ENCODE measurements at places on chromosomes 1 and 21.

DNA sequence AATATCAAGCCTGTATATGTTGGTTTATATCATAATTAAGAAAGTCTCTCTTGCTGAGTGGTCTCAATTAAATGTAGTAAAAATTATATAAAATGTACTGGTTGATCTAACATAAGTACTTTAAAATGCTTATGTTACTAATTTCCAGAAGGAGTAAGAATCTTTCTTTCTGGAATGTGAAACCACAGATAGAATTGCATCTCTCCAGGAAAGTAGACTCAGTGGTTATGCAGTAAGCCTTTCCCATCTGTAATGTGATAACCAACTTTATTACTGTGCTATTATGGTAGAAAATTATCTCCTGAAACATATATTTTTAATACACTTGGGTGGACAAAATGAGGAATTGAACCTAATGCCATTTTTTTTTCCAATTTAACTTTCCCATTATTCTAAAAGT lies 8.9 kb upstream of the RALGPS2 start:
- DNase-seq, result no peak

DNA sequence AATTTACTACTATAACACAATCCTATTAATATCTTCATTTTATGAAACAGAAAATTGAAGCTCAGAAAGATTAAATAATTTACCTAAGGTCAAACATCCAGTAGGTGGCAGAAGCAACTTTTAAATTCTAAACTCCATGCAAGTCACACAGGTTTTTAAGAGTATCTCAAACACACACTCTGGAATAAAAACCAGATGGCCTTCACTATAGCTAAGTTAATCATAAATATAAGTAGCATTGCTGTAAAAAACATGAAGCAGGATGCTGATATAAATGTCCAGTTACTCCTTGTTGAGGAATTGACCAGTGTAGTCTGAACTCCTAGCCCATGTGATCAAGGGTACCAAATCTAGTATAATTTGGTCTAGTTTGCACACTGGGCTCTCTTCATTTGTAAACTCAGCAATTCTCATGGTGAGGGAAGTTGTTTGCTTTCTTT lies 9.4 kb upstream of the FMO3 start:
- DNase-seq, result no peak

DNA sequence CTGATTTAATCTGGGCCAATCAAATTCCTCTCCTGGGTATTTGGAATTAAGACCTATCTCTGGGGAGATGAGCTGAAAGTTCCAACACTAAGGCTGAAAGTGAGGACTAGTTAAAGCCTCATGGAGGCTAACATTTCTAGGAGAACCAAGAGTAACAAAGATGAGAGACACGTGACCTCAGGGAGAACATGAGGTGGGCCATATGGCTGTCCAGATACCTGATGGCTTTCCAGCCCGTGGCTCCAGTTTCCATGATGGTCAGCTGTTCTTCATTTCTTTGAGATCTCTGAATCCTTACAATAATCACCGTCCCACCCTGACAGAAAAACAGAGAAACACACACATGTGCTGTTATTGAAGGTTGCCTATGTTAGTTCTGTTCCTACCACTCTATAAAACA lies 66.1 kb downstream of the LEPR start:
- no peak for DNase-seq

- no peak for DNase-seq
These were observed 61.6 kb downstream of the NFIA start for GRCh38 chr1:61143821-61144424.

- DNase-seq, result no peak
These were observed 430.8 kb downstream of the PLPP3 start for GRCh38 chr1:56148326-56149193.

- no peak for DNase-seq
These were observed 69.8 kb upstream of the RGS18 start for GRCh38 chr1:192088496-192088895.

GRCh38 chr21:15018382-15018781 lies 46.4 kb downstream of the NRIP1 start:
- DNase-seq, result no peak

- no peak for DNase-seq
These were observed 167.8 kb downstream of the PATJ start for GRCh38 chr1:61910035-61910434.

DNA sequence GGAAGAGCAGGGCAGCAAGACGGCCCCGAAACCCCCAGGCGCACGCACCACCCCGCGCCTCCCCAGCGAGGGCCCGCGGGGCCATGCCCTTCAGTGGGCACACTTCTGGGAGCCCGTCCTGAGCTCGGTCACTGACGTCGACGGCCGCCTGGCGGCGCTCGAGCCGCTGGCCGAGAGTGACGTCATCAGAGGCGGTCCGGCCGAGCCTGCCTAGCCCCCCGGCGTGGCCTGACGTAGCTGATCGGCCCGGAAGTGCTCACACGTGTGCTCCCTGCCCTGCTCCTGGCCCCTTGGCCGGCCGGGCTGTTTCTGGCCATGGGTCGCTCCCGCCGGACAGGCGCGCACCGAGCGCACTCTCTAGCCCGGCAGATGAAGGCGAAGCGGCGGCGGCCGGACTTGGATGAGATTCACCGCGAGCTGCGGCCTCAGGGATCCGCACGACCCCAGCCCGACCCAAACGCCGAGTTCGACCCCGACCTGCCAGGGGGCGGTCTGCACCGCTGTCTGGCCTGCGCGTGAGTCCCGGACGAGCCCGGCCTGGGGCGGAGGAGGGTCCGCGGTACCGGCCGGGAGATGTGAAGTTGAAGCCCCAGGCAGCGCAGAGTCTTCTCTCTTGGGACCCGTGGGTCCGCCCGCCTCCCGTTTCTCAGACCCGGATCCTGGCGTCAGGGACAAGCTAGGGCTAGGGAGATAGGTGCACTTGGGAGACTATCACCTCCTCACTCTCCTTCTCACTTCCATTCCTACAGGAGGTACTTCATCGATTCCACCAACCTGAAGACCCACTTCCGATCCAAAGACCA lies at the start of gene ZNF593:
ZNF593 (plus strand) TSS at position 240 of the 803 bp plus-strand sequence; CDS start at position 316, 76 bp downstream.
- DNase-seq, result peak; percentile 39

GRCh38 chr1:242813490-242814091 lies 289.1 kb upstream of the PLD5 start:
- no peak for DNase-seq

- DNase-seq, result no peak
These were observed 135.2 kb upstream of the TIAM1 start for GRCh38 chr21:31479222-31479621.

DNA sequence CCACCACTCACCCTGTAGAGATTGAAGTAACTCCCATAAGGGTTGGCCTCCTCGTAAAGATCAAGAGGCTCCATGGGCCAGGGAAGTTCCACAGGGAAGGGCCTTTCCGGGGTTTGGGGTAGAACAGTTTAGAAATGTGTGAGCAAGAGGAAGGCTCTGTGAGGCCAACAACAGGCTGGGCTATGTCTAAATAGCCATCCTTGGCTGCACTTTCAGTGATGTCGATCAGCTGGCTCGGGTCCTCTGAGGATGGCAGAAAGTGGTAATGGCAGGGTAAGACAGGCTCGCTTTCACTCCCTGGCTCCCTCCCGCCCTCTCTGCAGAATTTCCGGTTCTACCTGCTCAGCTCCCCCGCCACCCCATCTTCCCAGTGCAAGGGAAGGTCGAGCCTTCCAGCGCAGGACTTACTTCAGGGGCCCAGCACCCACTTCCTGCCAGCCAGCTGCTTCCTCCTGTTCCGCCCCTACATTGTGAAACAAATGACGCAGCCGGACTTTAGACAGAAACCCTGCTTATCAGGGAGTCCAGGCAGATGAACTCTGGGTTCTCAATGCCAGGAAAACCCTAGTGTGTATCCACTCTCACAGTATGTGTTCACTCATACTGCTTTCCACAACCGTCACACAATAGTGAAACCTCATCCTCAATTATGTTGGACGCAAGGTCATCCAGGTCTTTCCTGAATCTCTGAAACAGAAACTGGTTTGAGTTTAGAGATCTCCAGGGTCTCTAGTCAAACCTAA lies 7.3 kb downstream of the F11R start:
- no peak for DNase-seq

GRCh38 chr1:154565876-154566275 lies 1.7 kb upstream of the CHRNB2 start:
- no peak for DNase-seq

GRCh38 chr1:230326971-230327891 lies 98.9 kb downstream of the PGBD5 start:
- DNase-seq, result no peak

DNA sequence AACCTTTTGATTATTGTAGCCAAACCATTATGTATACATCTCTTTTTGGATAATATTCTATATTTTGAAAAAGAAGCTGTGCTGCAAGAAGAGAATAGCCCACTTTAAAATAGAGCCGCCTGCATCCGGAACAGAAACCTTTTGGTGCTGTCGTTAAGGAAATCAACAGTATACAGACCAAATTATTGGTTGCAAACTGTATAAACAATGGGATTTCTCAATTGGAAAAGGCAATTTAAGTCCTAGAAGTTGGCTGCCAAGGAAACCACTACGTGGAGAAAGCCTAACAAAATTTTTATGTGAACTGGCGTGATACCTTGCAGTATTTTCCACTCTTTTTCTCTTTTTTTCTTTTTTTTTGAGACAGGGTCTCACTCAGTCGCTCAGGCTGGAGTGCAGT lies 25.8 kb downstream of the DESI2 start:
- no peak for DNase-seq

GRCh38 chr1:11738096-11738495 lies 2.2 kb downstream of the AGTRAP start:
- no peak for DNase-seq

DNA sequence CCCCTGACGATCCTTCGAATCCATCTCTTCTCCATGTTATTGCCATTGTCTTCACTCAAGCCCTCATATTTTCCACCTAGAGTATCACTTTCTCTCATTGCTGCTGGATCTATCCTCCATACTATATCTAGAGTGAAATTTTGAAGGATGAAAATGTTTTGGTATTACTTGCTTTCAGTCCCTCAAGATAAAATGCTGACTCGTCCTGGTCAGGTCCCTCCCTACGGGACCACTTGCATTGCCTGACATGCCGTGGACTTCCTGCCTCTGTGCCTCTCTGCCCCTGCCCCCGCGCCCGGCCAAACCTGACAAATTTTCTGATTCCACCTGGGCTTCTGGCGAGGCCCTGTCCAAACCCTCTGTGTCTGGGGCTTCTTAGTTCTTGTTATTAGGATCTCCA lies 23.6 kb downstream of the SPATA46 start:
- DNase-seq, result no peak

GRCh38 chr1:20625176-20626097 lies 7.8 kb upstream of the PINK1 start:
- no peak for DNase-seq

- no peak for DNase-seq
These were observed 965 bp upstream of the SH2D5 start for GRCh38 chr1:20733360-20733975.

- no peak for DNase-seq
These were observed 39.0 kb upstream of the RUNX3 start for GRCh38 chr1:24968941-24969585.

GRCh38 chr1:29634324-29634723 lies 398.0 kb downstream of the PTPRU start:
- no peak for DNase-seq

DNA sequence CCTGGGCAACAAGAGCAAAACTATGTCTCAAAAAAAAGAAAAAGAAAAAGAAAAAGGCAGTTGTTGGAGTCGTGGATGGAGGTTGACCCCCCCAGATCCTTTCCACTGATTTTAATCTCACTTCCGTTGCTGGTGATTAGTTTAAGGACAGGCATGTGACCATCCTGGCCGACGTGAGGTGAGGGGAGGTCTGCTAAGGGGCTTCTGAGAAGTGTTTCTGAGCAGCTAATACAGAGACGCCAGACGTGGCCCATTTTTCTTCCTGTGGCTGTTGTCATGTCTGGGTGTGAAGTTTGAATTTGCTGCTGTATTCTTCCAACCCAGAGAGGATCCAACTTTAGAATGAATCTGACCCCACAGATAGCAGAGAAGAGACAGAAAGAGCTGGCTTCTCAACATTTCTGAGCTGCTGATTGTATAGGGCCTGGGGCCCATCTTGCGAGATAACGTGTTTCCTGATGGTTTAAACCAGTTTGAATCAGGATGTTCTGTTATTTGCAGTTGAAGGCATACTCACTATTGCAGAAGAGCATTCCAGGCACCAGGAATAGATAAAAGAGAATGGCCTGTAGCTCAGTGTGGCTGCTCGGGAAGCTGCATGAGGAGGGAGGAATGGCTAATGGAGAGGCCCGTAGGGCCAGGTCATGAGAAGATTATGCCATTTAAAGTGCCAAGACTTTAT lies 22.8 kb upstream of the SSBP3 start:
- no peak for DNase-seq

GRCh38 chr1:47231301-47232186 lies 481 bp downstream of the TAL1 start:
- no peak for DNase-seq

- DNase-seq, result no peak
These were observed at the start of gene LDLRAP1 for GRCh38 chr1:25543425-25544242. LDLRAP1 (plus strand) TSS chr1:25543606; CDS start chr1:25543699, 93 bp downstream.

DNA sequence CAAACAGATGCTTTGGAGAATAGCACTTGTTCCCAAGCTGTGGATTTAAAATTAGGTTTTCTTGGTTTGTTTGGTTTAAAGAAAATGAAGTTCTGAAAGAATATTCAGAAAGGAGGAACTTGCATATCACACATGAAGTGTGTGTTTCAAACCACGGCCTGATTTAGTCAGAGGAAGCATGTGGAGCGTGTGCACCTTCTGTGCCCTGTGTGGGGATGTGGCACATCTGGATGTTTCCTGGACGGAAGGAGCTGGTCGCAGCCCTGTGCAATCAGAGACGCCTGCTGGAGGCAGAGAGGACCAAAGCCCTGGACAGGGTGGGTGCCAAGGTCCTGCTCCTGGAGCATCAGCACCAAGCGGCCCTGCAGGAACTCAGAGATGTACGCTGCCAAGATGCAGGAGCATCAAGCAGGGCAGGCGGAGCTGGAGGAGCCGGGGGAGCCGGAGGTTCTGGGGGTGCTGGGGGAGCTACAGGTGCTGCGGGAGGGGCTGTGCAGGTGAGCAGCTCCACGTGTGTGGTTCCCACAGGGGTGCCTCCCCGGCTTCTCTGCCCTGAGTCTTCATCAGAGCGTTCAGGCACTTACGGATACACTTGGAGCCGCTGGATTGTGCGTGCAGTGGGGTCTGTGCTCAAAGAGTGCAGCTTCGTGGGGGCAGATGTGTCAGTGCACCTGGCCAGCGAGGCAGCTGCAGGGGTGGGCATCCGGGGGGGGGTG lies 45.7 kb downstream of the PCNT start:
- DNase-seq, result no peak

DNA sequence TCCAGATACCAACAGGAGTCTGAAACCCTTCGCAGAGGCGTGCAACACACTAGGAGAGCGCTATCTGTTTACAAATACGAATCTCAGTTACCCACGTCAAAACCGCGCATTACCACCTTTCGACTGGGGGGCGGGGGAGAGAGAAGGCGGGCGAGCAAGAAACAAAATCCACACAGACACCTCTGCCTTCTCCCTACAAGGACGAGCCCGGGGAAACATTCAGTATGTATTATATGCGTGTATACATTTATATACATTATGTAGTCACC lies 722 bp downstream of the TUT4 start:
- DNase-seq, result no peak

DNA sequence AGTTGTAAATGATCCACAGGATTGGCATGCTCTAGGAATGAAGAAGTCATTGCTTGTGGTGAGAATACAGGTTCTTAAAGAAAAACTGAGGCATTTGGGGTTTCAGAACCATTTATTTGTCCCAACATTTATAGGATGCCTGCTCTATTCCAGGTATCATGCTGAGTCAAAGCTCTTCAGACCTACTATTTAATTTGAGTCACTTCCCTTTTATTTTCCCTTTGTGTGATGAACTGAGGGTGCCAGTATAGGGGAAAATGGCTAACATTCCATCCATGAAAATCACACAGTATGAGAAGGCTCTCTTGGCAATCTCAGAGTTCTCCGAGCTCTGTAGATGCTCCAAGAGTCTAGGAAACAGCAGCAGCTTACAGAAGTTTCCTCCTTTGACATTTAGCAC lies 110.4 kb downstream of the RNF220 start:
- DNase-seq, result no peak

GRCh38 chr1:217982331-217983050 lies 302.6 kb upstream of the RRP15 start:
- DNase-seq, result no peak
